ENCODE measurements at places on chromosomes 11 and 22.

GRCh38 chr11:95088946-95089619 lies 563 bp upstream of the ENDOD1 start:
- no peak for DNase-seq

DNA sequence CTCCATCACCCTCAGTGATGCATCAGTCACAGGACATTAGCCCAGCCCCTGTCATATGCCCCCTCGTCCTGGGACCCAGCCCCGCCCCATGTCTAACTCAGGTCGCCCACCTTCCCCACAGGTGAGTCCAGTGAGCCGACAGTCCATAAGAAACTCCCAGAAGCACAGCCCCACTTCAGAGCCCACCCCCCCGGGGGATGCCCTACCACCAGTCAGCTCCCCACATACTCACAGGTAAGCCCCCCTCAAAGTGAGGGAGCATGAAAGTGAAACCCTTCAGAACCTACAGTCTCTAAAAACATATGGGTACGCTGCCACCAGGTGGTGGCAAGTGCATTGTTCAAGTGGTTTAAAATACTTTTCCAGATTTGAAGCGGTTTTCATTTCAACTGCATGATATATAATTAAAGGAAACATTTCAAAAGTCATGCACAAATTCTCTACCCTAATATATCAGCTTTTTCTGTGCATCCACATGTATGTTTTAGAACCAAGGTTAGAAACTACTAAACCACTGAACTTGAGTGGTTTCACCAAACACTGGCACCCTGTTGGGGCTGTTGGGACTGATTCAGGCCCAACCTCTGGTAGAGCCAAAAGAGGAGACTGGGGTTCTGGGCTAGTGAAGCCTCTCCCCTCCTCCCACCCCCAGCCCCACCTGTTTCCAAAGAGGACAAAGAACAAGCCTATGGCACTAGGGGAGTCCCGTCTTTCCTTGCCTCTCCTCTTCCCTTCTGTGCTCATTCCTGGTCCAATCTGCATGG lies 17.3 kb downstream of the EPS8L2 start:
- no peak for DNase-seq

- no peak for DNase-seq
These were observed 5.7 kb downstream of the HSD17B12 start for GRCh38 chr11:43686207-43686606.

DNA sequence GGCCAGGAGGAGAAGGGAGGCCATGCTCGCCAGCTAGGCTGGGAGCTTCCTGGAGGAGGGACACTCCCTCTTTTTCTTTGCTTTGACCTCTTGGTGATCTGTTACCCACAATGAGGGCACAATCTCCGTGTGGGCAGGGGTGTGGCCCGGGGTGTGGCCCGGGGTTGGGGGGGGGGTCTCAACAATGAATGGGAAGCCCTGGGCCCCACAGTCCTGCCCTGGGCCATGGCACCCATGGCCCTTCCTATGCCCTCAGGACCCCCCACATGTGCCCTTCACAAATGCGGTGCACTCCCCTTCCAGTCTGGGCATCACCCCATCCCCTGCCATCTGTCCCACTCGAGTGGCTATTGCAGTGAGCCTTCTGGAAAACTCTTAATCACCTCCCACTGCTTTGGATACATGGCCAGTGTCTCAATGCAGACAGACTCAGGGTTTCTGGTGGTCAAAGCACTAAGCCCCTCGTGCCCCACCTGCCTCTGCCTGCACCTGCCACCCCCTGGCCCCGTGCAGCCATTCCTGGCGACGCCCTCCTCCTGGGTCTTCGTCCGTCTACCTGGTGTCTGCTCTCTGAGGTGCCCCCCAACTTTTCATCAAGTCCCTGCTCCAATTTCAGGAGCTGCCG lies 611.3 kb downstream of the TBC1D22A start:
- no peak for DNase-seq

GRCh38 chr11:62433141-62433903 lies 14.5 kb downstream of the SCGB1A1 start:
- DNase-seq: no peak

DNA sequence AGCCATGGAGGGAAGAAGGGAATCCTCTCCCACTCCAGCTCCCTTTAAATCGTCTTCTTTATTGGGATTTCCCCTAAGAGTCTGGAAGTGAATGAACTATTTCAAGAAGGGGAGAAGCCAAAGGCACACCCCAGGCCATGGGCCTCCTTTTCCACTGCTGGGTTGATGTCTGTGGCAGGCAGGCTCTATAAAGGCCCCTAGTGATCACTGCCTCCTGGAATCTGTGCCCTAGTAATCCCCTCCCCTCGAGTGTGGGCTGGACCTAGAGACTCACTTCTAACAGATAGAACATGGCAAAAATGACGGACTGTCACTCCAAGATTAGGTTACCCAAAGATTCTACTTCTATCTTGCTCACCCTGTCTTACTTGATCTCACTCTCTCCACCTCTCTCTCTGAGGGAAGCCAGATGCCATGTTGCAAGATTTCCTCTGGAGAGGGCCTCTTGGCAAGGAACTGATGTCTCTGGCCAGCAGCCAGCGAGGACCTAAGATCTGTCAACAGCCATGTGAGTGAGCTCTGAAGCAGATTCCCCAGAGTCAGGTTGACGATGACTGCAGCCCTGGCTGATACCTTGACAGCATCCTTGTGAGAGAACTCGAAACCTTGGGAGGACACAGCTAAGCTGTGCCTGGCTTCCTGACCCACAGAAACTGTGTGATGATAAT lies 444.8 kb downstream of the SOX6 start:
- DNase-seq: no peak

- DNase-seq: no peak
These were observed 9.2 kb upstream of the PIWIL4 start for GRCh38 chr11:94557992-94558391.

GRCh38 chr11:54558407-54558806 lies 45.4 kb downstream of the OR4C46 start:
- no peak for DNase-seq

GRCh38 chr11:122178795-122179194 lies 62.8 kb upstream of the BLID start:
- no peak for DNase-seq

DNA sequence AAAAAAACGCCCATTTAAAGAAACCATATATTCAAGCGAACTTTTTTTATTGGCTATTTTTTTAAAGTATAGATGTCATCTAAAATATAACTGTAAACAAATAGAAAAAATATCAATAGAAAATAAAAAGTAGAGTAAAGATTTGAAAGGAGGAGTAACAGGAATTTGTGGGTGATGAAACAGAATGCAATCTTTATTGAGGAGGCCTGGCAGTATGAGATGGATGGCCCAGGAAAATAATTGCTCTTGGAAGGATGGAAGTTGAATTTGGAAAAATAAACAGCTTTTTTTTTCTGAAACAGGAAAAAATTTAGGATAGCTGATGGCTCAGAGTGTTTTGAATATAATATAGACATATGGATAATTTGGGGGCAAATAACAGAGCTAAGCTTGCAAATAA lies 219.0 kb downstream of the CASP12 start:
- no peak for DNase-seq

GRCh38 chr11:108965306-108966001 lies 300.6 kb downstream of the DDX10 start:
- no peak for DNase-seq

DNA sequence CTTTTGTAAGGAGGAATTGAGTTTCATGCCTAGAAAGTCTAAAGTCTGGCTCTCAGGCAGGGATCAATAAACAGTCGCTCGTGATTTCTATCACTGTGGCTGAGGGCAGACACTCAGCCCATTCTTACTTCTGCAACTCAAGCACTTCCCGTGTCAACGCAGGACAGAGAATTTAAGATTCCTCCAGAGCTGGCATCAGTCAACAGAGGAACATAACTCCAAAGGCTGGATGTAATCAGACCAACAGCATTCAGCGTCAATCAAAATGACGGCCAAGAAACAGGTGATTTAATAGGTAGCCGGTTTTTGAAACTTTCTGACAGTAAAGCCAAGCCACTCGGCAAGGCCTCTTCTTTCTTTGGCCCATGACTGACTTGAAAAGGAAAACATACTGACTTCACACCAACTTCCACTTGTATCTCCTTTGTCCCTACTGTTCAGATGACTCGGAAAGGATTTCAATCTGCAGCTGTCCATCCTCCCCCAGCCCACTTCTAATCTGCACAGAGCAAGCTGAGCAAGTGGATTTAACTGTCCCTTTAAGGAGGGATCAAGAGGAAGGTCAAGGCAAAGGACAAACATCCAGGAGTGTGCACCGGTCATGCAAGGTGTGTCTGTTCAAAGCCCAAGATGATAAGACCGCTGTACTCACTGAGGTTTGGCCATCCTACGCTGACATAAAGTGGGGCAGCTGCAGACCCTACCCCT lies 9.5 kb downstream of the VPS37C start:
- no peak for DNase-seq

DNA sequence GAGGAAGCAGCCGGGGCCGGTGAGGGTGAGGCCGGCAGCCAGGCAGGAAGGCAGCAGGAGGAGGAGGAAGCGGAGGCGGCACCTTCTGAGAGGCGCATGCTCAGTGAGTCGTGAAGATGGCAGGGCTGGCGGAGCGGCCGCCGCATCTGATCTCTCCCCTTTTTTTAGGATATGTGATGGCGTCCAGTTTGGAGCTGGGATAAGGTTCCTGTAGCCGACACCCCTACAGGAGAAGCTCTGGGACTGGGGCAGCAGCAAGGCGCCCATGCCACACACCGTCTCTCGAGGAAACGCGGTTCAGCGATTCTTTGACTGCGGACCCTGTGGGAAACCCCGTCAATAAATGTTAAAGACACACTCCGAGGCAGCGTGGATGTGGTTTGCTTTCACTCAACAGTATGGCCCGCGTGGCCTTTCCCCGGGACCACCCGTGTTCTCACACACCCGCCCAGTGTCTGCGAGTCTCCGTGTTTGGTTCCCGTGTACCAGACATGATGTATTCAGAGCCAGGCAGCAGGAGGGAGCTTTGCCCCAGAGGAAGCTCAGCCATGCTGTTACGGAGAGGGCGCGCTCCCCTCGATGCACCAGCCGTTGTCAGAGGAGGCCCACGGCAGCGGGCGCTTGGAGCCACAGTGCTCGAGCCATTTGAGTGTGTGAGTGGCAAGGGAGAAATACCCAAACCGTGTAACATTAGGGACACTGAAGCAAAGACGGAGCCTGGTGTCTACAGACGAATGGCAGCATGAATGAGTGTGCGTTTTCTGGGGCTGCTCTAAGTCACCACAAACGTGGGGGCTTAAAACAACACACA lies 27.7 kb upstream of the PARVB start:
- DNase-seq: no peak

DNA sequence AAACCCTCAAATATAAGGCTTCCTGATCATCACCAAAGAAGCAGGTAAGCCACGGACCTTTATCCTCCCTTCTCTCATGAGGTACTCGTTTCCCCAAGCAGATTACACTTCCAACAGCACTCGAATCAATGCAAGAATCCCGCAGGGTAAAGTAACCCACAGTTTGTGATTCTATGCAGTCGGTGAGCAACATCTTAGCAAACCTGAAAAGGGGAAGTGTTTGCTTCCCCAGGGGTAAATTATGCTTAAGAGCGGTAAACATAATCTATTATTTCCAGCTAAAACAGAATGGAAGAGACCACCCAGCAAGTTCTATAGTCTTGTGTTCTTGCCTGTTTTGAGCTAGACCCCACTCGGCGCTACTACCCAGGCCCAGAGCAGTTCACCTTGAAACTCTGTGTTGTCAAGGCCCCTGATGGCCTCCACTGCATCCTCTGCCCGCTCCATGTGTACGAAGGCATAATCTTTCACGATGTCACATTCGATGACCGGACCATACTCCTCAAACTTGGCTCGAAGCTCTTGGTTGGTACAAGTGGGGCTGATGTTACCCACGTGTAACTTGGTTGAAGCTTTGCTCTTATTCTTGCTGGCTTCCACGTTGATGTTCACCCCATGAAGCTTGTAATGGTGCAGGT lies 1.3 kb downstream of the RBM4B start:
- DNase-seq: no peak

DNA sequence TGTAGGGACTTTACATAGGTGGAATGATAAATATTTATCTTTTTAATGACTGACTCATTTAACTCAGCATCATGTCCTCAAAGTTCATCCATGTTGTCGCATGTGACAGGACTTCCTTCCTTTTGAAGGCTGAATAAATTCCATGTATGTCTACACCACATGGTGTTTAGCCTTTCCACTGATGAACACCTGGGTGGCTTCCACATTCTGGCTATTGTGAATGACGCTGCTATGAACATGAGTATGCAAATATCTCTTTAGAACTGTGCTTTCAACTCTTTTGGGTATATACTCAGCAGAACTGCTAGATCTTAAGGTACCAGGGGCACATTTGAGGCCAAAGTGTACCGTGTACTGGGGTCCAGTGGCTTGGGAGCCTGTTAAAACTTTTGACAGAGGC lies 24.1 kb downstream of the LARGE1 start:
- no peak for DNase-seq

GRCh38 chr11:112613051-112613972 lies 347.9 kb upstream of the NCAM1 start:
- DNase-seq: no peak
